ENCODE measurements at places on chromosomes 7 and 10.

DNA sequence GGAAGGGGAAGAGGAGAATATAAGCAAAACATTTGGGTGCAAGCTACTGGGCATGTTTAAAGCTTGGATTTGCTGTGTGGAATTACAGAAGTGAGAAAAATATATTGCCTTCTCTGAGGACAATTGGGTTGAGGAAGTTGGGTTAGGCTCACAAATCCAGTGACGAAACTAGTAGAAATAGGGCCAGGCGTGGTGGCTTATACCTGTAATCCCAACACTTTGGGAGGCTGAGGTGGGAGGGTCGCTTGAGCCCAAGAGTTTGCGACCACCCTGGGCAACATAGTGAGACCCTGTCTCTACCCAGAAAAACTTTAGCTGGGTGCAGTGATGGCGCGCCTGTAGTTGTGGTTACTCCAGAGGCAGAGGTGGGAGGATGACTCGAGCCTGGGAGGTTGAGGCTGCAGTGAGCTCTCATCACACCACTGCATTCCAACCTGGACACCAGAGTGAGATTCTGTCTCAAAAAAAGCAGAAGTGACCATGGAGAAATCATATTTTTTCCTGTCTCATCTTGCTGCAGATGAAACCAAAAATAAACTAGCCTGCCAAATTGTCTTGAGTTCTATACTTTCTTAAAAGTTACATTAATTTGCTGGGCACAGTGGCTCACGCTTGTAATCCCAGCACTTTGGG is 22.4 kb downstream of the NRBF2 start:
- DNase-seq, result no peak

DNA sequence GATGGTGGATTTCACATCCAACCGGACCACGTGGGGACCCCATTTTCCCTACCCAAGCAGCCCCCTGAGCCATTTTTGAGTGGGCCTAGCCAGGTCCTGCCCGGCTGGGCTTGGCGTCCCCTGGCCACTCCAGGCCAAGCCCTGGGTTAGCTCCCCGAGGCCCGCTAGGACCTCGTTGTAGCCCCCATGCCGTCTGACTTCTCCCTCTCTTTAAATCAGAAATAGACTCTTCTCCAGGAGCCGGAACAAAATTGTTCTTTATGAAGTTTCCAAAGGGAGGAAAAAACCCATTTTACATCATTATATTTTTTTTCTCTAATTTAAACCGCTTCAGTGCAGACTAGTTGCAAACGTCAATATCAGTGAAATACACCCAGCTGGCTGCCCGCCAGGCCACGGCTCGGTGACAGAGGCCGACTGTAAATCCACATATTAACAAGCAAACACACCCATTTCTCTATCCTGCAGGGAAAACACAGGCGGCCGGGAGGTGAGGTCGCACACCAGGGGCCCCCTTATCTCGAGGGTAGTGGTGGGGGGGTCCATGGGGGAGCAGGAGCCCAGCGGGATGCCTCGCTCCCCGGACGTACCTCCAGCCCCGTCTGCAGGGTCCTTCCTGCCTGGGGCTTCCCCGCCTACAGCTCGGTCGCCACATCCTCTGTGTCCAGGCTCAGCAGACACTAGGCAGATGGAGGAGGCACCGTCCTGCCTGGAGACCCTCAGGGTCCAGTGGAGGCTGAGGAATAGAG is 72.7 kb downstream of the ELFN1 start:
- no peak for DNase-seq

GRCh38 chr7:67791918-67792317 is 795.3 kb downstream of the TYW1 start:
- DNase-seq, result no peak

GRCh38 chr10:74921744-74922143 is 95.3 kb downstream of the KAT6B start:
- DNase-seq, result no peak

DNA sequence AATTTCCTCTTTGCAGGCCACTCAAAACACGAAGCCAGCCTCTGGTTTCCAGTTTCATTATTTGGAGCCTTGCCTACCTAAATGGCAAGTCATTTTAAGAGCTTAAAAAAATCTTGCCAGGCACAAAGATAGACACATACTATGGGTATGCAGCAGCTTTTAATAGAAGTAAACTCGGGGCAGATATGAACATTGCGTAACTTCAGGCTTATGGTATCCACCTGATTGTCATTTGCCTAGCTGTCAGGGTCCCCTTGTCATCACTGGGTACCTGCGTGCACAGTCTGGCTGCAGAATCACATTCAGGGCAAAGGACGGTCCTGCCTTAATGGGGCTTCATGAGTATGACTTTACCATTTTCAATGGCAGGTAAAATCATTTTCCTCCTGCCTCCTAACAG is 466.1 kb upstream of the NRP1 start:
- DNase-seq, result no peak

DNA sequence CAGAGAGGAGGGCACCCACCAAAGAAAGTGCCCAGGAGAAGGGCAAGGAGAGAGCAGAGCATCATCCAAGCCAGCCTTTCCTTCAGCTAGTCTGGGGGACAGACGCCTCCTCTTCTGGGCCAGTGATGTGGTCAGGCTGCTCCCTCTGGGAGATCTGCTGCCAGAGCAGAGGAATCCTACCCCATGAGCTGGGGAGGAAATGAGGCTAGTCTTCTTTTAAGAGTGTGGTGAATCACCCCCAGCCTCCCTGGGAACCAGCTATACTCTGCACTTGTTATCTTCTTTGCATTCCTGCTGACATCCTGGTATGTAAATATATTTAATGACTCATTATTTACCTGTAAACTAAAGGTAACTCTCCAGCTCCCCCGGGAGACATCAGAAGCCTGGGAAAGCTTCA is 41.6 kb upstream of the EPHB6 start:
- no peak for DNase-seq

GRCh38 chr7:169276-170172 is 22.8 kb upstream of the FAM20C start:
- no peak for DNase-seq

- DNase-seq, result no peak
Observed at GRCh38 chr7:30090111-30090510, 44.7 kb upstream of the MTURN start.

DNA sequence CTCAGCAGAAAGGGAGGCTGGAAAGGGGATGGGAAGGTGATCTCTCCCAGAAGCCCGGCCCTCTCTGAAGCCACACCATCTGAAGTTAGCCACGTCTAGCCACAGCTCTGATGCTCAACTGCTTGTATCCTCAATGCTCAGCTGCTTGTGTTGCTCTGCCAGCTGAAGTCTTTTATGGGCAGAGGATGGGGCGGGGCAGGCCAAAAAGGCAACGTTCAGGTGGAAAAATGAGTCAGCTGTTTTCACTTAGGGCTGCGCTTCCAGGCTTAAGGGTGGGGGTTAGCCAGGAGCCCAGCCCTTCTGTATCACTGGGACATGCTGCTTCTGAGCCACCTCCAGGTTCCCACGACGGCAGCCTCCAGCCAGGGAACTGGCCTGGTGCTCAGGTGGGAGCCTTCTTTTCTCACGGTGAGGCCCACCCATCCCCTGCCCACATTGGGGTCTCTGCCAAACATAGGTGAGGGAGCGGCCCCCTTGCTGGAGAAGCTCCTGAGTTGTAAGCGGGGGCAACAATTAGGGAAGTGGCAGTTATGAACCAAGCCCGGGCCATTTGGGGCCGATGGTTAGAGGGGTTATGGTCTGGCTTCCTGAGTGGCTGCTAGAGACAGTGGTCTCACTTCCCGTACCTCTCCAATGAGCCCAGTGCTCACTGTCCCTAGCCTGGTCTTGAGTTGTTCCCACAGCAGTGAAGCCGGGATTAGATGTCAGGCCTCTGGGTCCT is 44.9 kb upstream of the CNPY1 start:
- DNase-seq, result no peak

All from activated CD8-positive, alpha-beta memory T cell treated with anti-CD3 and anti-CD28 coated beads for 4 hours (primary cell).